ENCODE measurements at places on chromosomes 5 and 9. TPM values are rescaled to one million over a fixed set of nuclear protein-coding genes. Genes with fewer than 3 reads are reported as not detected.
A peak's percentile ranks its signal among the peaks of the same experiment; 100 is the strongest.

SOX30 gene
- not detected for total RNA-seq

DNA sequence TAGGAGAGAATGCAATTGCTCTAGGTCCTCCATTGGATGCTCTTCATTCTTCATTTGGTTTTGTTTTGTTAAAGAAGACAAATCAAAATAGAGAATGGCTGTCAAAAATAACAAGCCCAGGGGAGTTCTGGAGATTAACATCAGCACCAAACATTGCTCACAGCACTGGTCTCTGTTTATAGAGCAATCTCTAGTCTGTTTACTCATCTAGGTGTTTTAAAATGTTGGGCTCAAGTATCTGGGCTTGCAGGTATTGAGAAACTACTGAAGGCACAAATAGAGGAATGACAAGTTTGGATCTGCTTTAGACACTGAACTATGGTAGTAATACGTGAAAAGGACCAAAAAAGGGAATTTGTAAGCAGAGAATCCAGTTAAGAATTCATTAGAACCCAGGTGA lies 77.0 kb upstream of the TMC1 start:
- no peak for DNase-seq

PTPDC1 gene
- total RNA-seq = 3.6 TPM

GRCh38 chr9:115606838-115607237 lies 488.9 kb upstream of the TNC start:
- DNase-seq = no peak

DNA sequence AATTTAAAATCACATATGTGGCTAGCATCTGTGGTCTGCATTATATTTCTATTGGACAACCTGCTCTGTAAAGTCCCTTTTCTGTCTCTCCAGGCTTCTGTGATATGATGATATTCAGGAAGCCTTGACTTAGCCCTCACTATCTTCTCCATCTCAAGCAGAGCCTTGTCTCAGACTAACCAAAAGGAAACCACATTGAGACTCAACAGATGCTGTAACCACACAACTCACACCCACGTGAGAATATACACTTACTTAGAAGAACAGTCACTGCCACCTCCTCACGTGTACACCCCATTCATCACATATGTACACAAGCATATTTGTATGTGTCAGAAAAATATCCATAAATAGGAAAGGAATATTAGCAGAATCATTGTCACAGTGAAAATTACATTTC lies 33.6 kb downstream of the HTR4 start:
- no peak for DNase-seq

RNF183 gene
- not detected for total RNA-seq

GRCh38 chr5:142800776-142801494 lies 30.8 kb downstream of the ARHGAP26 start:
- DNase-seq = no peak

DNA sequence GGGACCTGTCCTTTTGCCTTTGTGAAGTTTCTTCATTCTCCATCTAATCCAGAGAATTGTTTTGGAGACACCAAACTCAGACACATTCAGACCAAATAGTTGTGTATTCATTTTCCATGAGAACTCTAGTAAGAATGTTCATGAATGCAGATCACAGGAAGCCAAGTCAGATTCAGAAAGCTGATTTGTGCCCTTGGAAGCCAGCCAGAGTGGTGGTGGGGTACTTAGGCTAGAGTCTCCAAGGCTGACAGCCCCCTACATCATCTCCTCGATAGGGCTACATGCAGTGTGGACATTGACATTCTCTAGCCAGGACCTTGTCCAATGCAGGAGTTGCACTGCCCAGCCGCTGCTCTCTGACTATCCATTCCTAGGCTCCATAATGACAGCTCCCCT lies 137.6 kb downstream of the UGCG start:
- DNase-seq = no peak

- peak; percentile 21 for DNase-seq
These were observed 496 bp downstream of the MAPK9 start for GRCh38 chr5:180291234-180291940.

NAIP gene
- 0.90 TPM for total RNA-seq

DNA sequence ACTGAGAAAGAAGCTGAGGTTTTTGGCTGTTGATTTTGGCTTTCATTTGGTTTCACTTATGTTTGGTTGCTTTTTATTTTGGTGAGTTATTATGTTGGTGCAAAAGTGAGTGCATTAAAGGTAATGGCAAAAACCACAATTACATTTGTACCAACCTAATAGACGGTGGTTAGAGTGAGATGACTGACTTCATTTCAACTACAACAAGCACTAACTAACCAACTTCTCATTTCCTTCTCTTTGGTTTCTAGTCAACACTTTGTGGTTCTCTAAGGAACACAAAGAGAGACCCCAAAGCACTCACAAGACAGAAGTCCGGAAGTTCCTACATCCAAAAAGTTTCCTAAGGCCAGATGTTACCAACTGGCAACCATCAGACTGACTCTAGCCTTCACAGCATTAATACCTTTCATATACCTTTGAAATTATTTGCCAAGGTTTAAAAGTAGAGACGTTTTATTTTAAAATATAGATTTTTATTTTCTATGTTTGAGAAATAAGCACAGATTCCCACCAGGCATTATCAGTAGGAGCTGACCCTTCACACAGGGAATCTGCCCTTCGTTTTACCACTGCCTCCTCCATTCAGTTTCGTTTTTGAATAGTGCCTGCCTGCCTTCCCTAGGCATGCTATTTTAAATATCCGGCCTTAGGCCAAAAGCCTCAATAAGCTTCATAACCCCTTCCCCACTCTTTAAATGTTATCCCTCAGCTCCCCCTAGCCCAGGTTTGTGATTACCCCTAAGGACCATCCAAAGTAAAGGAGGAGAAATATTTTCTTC lies 301.1 kb upstream of the PTGER4 start:
- no peak for DNase-seq

DNA sequence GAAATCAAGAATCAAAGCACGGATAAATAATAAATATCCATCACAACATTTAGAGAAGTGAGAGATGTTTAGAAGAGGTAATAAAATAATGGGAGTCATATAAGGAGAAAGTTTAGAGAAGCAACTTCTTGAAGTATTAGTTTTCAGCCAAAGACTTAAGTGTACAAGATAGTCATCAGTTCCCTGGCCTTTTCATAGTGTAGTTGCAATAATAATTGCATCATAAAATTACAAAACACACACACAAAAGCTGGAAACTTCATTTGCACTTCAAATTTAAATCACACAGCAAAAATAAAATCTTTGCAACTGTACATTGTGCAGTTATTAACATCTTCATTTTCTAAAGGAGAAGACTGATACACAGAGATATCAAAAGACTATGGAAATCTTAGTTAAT lies 319.1 kb upstream of the RGMB start:
- DNase-seq = no peak

BARHL1 gene
- total RNA-seq = not detected

F12 gene
- total RNA-seq = 0.89 TPM

IL3 gene
- total RNA-seq = not detected

- peak; percentile 42 for DNase-seq
These were observed 974 bp downstream of the C9orf40 start for GRCh38 chr9:74951725-74952151.

FGFR4 gene
- 2.4 TPM for total RNA-seq

- DNase-seq = no peak
These were observed 97.5 kb upstream of the CTSV start for GRCh38 chr9:97136421-97136820.

- DNase-seq = no peak
These were observed 123.8 kb downstream of the GIN1 start for GRCh38 chr5:102996011-102996575.

DNA sequence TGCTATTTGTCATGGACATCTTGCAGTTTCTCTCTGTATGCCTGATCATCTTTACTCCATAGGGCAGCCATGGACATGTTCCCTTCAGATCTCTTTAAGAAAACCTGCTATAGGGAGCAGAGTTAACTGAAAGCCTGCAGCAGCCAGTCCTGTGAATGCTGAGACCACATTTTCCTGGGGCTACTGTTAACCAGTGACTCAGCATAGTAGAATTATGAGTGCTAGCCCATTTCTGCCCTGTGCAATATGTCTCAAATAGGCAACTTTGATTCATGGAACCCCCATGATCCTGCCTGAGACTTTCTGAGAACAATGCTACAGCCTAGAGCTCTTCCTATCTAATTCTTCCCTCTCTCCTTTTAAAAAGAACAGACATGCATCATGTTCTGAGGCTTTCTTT lies 624.2 kb downstream of the CHSY3 start:
- DNase-seq = no peak

DNA sequence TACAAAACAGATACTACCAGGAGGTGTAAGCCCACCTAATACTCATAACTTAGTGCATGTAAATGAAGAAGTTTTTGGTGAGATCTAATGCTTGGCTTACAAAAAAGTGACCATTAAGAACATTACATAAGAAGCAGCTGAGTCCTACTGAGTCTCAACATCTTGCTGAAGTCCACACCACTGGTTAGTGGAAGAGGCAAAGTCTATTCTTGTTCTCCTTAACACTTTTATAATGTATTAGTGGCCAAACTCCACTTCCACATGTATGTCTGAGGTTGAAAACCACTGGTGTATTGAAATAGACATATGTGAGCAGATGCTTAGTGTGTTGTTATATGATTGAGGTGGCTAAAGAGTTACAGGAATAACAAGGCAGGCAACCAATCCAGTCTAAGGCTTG lies 18.9 kb upstream of the GDA start:
- no peak for DNase-seq

- DNase-seq = no peak
These were observed 46.4 kb upstream of the PLIN2 start for GRCh38 chr9:19173598-19174125.

DEPDC1B gene
- total RNA-seq = 4.4 TPM

GABRB2 gene
- not detected for total RNA-seq

GRCh38 chr5:55278778-55279177 lies 28.7 kb downstream of the DHX29 start:
- DNase-seq = no peak

GRCh38 chr5:80129146-80129545 lies 94.0 kb downstream of the THBS4 start:
- DNase-seq = no peak

TPPP gene
- total RNA-seq = 0.13 TPM

GRCh38 chr5:176781054-176781375 lies 29.3 kb upstream of the UNC5A start:
- peak; percentile 17 for DNase-seq

INSL6 gene
- not detected for total RNA-seq

DNA sequence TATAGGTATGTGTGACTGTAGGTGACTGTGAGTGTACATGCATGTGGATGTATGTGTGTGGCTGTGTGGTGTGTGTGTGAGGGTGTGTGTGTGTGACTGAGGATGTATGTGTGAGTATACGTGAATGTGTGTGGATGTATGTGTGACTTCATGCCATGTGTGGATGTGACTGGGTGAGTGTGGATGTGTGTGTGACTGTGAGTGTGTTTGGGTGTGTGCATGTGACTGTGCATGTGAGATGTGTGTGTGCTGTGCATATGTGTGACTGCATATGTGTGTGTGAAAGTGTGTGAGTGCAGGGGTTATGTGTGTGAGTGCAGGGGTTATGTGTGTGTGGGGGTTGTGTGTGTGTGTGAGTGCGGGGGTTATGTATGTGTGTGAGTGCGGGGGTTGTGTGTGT lies 42.3 kb downstream of the RXRA start:
- no peak for DNase-seq

GRCh38 chr5:67209141-67209771 lies 12.7 kb upstream of the CD180 start:
- DNase-seq = peak; percentile 78

DNA sequence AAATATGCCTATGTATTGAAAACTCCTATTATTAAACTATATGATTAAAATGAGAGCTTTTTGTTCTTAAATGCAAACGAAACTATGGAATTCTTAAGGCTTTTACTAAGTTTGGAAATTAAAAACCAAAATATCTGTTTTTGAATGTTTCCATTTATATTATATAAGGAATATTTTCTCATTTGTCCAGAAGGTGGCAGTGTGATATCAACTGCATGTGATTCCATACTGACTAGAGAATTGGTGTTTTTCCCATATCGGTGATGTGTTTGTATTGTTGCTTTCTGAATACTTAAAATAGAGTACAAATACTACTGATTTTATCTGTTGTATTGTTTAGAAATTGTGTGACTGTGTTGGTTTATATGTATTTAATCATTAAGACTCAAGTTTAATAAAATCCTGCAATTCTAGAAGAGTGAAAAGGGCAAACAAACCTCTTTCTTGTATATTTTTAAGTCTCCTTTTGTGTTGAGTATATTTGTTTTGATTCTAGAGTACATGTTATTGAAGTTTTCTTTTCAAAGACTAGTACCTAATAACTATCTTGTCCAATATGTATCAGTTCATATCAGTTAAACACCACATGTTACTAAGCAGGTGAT lies 320.8 kb downstream of the CCDC171 start:
- DNase-seq = peak; percentile 51

DNA sequence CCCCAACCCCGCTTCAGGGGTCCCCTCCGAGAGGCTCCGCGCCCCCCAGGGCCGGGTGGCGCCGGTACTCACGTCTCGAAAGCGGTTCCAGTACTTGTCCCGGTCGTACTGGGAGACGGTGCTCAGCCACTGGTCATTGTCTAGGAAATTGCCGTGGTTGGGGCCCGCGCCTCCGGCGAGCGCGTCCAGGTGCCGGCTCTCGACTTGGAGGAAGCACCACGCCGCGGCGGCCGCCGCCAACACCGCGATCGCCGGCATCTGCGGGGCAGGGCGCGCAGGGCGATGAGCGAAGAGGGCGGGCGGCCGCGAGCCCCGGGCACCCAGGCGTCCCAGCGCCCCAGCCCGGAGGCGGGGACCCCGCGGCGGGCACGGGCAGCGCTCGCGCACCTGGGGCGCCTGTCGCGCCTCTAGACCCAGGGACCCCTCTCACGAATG lies 808 bp downstream of the SPOCK1 start:
- DNase-seq = peak; percentile 49

GRCh38 chr9:101590901-101591300 lies 3.9 kb downstream of the PPP3R2 start:
- no peak for DNase-seq

BAAT gene
- total RNA-seq = not detected

CDKN2B-AS1 gene
- 0.76 TPM for total RNA-seq

DNA sequence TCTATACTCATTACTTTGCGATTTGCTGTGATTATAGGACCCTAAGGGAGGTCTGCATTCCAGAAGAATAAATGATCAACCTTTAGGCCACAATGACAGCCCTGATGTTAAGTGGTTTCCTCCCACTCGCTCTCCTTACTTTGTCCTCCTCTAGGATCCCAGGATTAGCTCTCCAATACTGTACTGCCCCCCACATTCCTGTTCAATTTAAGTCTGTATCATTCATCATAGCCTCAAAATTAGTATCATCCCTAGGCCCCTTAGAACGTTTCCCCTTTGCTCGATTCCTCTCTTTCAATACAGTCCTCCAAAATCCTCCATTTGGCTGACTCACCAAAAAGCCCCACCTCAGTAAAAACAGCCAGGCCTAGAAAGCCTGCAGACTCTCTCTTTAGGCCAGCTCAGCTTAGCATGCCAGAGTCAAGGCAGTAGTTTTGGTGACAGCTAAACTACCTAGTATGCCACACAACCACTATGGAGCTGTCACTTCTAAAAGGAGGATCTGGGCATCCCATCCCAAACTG lies 24.4 kb downstream of the RNF145 start:
- no peak for DNase-seq

Data from dermis microvascular lymphatic vessel endothelial cell (primary cell).